ENCODE measurements at places on chromosomes 2 and 18.

GRCh38 chr18:13387855-13388548, 169.4 kb downstream of the LDLRAD4 start:
- DNase-seq = no peak

DNA sequence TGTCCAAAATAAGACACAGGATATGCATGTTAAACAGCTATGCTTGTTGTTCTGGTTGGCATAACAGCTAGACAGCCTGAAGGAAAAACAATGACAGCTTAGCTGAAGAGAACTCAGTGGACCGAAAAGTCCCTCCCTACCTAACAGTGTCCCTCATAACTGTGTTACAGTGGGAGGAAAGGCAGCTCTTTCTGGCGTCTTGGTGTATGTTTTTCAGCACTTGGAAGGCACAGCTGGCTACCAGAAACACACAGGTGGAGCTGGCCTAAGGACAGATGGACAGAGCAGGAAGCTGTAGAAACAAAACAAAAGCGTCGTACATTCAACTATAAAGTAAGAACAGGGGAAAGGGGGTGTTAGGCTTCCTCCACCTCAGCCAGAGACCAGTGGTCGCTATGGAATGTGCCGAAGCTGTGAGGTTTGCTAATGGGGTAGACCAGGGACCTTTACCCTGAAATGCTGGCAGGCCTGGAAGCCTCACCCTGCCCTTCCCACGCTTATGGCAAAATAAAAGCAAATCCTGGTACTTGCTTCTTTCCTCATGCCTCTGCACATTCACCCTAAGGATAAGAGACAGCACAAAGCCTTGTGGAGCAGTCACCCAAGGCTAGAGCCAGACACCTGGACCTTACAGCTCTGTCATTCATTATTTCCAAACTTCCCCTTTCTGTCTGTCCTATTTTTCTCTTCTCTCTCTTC, 103.5 kb upstream of the TRIB2 start:
- no peak for DNase-seq

- DNase-seq = no peak
These were observed 4.6 kb downstream of the GTF3C2 start for GRCh38 chr2:27351802-27352598.

- DNase-seq = no peak
These were observed 156.8 kb downstream of the CELF4 start for GRCh38 chr18:37408676-37409265.

- DNase-seq = no peak
These were observed 4.5 kb upstream of the MBP start for GRCh38 chr18:77136871-77137665.

- DNase-seq = peak; percentile 39
These were observed 183.4 kb downstream of the MYO3B start for GRCh38 chr2:170361090-170361936.

GRCh38 chr2:186751790-186752189, 57.9 kb downstream of the FAM171B start:
- no peak for DNase-seq

GRCh38 chr2:241968417-241968816, 98.9 kb downstream of the RTP5 start:
- DNase-seq = no peak

GRCh38 chr2:200943527-200944105, 19.8 kb downstream of the ORC2 start:
- DNase-seq = no peak

GRCh38 chr2:85353876-85354285, 447 bp downstream of the RETSAT start:
- DNase-seq = peak; percentile 18

DNA sequence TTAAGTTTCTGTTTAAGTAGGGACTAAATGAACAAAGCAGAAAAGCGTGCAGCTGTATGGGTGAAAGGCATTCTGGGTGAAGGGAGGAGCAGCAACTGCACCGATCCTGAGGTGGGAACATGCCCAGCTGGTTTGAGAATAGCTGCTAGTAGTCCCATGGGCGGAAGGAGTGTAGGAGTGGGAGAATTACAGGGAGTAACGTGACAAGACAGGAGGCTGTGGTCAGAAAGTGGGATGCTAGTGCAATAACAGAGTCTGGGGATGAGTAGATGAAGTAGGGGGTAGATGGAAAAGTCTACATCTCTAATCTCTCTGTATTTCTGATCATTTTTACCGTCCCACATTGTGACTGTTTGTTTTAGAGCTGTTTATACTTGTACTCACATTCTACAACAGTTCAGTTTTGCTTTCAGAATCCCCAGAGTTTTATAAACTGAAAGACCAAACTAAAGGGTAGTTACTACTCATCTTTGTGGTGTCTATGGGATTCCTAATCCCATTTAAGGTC, 118.9 kb downstream of the LCLAT1 start:
- no peak for DNase-seq

DNA sequence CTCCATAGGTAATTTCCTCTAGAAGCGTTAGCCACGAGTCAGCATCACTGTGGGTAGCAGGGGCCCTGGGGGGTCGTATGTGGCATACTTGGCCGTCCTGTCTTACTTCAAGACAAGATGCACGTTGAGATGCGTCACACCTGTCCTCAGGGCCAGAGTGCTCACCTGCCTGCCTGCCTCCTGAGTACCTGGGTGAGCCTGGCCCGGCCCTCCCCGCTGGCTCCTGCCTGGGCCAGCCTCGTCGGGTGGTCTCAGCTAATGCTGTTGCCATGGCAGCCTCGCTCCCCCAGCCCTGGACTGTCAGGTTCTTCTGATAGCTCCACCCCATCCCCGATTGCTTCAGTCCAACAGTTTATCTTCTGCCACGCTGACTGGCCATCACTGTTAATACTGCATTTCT, 232.4 kb downstream of the GBX2 start:
- DNase-seq = no peak

Measured in HL-60 (cell line).